ENCODE measurements at places on chromosomes 13 and 19.

DNA sequence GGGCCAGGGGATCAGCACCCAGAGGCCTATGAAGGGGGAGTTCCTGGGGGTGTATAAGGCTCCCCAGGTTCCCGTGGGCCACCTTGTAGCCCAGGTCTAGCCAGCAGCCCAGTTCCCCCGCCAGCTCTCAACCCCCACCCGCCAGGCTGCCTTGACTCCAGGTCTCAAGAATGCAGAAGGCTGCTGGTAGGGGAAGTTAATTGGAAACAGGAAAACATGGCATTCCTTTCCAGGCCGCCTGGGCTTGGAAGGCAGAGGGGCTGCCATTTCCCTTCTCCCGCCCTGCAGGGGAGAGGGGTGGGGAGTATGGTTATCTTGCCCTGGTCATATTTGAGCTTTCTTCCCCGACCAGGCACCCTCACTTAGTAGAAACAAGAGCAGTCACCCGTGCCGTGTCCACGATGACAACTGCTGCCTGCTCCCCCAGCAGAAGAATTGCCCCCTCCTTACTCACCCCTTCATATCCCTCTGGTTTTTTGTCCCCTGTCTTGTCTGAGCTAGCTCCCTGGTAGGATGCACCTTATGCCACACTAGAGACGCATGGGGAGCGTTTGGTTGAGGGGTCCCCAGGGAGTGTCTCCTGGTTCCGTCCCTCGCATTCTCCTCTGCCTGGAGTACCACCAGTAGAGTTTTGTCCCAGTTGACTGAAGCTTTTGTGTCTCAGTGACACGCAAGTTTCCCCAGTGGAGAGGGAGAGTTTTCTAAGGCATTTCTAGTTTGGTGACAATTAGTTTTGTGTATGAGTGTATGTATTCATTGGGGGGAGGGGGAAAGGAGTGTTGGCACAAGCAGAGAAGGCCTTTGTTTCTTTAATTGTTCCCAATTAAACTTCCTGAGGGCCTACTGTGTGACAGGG lies 4.5 kb downstream of the BICRA start:
- no peak for DNase-seq

GRCh38 chr19:8655340-8655709 lies 24.9 kb downstream of the NFILZ start:
- no peak for DNase-seq

- no peak for DNase-seq
These were observed 58.0 kb downstream of the MAP4K1 start for GRCh38 chr19:38559428-38560401.

DNA sequence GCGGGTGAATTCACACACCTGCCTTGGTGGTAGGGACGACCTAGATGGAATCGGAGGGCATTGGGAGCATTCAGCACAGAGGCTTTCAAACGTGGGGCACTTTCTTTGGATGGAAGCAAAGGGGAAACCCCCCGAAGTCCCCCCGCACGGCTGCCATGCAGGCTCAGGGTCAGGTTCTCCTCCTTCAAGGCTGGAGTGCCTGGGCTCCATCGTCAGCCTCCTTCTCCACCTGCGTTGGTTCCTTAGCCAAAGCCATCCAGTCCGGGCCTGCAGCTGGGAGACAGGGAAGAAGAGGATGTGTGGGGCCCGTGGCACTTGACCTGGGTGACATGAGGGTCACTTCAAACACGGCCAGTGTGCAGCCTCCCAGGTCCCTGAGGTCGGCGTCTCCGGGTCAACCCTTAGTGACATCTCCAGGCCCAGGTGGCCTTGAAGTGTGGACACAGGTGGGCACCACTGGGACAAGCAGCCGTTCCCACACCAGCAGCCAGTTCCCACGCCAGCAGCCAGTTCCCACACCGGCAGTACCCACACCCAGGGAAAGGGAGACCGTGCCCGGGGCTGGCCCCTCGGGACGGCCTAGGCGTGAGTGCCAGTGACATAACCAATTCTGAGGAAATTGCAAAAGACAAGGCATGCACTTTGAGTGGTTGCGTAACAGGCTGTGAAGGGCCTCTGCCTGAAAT lies 116.0 kb downstream of the SOX1 start:
- DNase-seq: no peak

DNA sequence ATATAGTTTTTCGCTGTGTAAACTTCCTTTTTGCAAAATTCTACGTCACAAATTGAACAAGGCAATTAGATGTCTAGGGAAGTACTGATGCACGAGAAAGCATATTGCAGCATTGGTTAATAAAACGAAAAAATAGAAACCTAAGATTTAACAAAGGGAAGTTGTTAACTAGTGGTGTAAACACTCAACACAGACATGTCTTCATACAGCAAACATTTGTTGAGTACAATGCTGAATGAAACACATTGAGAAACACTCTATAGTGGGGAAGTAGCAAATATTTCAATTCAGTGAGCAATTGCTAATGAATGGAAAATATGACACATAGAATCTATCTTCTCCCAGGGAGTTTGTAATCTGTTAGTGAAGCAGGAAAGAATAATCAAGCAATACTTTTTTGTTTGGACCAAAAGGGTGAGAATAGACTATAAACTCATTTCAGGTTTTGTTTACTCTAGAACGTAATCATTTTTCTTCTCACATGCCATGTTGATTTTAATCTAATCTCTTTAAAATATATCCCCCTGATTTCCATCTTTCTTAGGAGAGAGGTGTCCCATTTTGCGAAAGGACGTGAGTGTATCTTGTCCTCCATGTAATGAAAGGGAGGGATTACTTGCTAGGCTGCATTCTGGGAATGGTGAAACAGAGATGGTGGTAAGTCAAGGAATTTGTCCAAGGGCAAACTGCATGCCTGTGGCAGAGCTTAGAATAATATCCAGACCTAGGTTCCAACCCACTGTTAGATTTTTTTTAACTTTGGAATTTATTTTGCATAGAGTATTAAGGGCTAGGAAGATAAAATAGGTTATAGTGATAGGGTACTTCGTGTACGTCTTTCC lies 1.7 kb upstream of the ANKRD10 start:
- DNase-seq: no peak

DNA sequence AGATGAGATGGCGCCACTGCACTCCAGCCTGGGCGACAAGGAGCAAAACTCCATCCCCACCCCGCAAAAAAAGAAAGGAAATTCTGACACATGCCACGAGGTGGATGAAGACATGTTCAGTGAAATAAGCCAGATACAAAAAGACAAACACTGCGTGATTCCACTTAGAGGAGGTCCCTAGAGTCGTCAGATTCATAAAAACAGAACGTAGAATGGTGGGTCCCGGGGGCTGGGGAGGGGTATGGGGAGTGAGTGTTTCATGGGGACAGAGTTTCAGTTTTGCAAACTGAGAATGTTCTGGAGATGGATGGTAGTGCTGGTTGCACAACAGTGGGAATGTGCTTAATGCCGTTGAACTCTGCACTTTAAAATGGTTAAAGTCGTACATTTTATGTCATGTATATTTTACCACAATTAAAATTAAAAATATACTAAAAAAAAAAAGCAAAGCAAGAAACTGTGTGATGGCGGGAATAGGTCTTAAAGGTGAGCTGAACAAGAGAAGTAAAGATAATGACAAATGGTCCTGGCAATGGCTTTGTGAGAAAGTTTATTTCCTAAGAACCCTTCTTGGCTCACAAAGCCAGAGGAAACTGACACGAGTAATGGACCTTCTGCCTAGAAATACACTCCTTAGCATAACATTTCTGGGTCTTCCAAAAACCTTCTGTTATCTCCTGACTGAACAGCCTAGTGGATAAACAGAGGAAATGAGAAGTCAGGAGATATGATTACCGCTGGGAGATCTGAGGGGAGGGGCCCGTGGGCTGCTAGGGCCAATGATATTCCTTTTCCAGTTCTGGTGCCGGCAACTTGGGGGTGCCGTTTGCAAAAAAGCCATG lies 4.2 kb upstream of the SPC24 start:
- no peak for DNase-seq

DNA sequence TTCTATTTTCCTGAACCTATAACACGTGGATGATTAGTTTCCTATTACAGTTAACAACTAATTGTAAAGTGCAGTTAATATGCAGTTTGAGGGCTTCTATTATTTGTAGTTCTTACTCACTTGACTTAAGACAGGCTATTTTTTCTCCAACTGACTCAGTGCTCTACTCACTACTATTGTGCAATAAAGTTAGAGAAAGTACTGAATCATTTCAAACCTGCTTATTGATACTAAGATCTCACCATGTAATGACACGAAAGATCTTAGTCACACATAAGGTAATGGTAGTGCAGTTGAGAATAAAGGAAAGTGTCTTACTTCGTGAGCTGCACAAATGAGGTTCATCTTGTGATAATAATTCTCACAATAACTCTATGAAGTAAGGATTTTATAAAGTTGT lies 22.8 kb upstream of the ITM2B start:
- DNase-seq: no peak

DNA sequence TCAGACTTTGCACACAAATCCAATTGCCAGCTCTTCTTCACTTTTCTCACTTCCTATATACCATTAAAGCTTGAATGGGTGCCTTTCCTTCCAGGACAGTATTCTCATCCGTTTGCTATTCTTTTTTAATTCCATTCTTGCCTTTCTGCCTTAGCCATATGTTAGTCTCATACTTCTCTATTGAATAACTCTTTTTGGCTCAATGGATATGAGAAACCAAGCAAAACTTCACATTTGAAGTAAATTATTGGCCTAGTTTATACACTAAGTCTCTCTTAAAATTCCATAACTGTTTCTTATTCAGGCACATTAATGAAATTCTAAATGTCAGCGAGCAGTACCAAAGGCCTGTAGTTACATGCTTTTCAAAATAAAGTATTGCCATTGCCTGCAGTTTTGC lies 129.6 kb upstream of the FRY start:
- DNase-seq: no peak

DNA sequence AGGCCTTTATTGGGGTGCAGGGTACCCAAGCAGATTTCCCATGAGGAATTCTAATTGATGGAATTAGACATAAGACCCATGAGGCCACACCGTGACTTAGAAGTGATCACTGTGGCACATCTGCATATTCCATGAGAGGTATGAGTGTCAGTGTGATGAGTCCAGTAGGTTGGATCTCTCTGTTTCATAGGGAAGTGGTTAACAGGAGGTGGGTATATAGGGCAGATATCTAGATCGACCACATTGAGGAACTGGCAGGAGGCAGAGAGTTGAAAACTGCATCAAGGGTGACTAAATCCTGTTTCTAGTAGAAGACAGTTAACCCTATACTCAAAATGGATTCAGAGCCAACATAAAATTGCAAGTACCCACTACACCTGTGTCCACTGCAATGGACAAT lies 68.6 kb upstream of the MIR17HG start:
- no peak for DNase-seq

- no peak for DNase-seq
These were observed 8.2 kb upstream of the DHDH start for GRCh38 chr19:48925240-48925843.

- no peak for DNase-seq
These were observed 592.9 kb downstream of the KCTD12 start for GRCh38 chr13:76293346-76293745.

DNA sequence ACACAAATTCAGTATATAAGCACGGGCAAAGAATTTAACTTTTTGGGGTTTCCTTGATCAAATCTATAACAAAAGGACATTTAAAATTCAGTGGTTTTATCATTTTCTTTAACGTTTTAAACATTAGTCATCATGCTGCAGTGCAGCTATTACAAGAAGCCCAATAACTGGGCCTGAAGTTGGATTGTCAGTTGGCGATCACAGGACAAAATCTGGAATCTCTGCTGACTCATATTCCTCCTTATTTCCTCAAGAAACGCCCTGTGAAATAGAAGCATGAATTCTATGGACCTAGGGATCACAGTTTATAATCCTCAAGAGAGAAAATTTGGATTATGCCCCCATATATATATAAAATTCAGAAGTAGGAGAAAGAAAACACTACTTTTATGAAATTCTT lies 971.6 kb upstream of the MIR17HG start:
- no peak for DNase-seq

GRCh38 chr19:58516964-58517833 lies 2.4 kb downstream of the ZBTB45 start:
- DNase-seq: no peak

DNA sequence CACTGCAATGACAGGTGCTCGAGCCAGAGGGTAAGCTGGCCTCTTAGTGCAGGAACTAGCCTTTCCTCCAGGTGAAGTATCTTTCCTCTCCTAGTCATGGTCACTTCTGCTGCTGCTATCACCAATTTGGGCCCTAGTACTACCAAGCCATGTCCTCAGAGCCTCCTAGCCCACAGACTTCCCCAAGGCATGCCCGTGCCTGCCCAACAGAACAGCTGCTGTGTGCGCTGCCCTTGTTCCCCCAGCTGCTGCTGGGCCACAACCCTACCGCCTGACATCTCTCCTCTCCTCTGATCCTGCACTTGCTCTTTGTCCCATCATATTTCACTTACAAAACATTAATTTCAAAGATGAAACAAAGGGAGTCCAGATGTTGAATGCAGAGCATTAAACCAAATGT lies 168.5 kb upstream of the FREM2 start:
- DNase-seq: no peak

DNA sequence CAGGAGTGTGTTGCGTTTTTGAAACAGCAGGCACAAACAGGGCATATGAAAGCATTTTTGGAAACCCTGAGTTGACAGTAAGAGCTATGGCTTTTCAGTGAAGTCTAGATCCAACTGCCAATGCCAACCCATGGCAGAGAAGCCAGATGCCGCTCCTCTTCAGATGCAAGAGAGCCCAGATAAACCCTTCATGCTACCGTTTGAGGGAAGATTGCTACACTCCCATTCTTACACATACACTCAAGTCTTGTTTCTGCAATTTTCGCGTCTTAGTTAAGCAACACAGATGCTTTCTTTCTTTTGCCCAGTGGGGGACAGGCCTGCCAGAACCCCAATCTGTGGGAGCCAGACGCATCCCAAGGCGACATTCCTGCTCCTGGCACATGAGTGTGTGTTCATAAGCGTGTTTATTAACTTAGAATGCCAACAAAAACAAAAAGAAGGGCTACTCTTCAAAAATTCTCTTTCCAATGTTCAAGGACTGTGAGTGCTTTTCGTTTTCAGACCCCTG lies 10.4 kb downstream of the BORCS8 start:
- no peak for DNase-seq

DNA sequence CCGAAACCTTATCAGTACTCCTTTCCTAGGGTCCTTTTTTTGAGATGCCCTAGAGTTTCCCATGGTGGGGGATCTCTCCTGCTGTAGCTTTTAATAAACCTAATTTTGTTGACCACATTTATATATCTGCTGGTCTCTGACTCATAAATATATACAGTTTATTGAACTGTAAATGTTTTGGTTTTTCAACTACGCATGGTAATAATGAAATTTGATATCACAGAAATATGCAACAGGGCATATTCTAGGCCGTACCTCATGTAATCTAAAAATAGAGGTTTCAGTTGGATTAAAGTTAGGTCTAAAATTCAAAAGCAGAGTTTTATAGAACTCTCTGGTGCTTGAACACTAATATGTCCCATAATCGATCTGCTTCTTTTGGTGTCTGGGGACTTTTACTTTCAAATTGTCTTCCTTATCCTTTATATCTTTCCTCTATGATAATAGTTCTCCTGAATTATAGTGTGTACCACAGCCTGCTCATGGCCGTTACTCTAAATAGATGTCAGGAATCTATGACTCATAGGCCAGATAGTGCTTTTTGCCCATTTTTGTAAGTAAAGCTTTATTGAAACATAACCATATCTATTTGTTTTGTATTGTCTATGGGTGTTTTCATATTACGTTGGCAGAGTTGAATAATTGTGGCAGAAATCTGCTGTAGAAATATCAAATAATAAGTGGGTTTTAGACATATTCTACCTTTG lies 324.8 kb upstream of the PCDH9 start:
- DNase-seq: no peak

GRCh38 chr13:99993660-99994637 lies 12.4 kb downstream of the ZIC2 start:
- DNase-seq: no peak

- no peak for DNase-seq
These were observed 108.6 kb downstream of the AKAP11 start for GRCh38 chr13:42380420-42381164.
